Esophagus squamous epithelium (tissue), 5 donors: ENCODE measurements at places on chromosomes 2 and 18.

GRCh38 chr2:186515376-186515775 lies 29.3 kb downstream of the ZC3H15 start:
- no peak for DNase-seq

- DNase-seq = no peak
Measured at GRCh38 chr2:200203381-200203827, 103.1 kb upstream of the SPATS2L start.

DNA sequence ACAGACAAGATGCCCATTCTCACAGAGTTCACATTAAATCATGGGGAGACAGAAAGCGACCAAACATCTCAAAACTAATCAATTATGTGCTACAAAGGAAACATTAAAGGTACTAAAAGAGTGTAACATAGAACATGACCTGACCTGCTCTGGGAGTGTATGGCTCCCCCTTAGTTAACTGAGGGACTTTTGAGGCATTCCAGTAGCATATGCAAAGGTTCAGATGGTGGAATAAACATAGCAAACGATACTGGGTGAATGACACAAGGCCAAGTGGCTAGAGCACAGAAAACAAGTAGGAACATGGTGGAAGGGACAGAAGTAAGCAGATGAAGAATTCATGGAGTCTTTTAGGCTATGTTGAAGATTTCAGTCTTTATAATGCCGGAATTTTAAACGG lies 11.9 kb downstream of the PPP3R1 start:
- no peak for DNase-seq

DNA sequence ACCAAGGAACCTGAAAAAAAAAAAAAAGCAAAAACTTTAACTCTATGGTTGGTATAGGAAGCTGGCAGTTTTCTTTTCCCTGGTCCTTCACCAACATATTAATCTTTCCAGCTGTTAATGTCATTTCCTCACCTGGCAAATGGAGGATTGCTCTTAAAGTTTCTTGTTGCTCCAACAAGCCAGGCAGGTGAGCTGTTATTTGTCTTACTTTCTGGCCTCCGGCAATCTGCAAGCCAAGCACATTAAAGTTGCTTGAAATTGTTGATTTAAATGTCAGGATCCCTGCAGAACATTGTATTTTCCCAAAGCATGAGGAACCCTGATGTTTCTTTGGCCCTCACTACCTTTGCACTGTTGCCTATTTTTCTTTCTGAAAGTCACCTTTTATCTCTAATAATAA lies 664.9 kb downstream of the METTL4 start:
- DNase-seq = no peak

DNA sequence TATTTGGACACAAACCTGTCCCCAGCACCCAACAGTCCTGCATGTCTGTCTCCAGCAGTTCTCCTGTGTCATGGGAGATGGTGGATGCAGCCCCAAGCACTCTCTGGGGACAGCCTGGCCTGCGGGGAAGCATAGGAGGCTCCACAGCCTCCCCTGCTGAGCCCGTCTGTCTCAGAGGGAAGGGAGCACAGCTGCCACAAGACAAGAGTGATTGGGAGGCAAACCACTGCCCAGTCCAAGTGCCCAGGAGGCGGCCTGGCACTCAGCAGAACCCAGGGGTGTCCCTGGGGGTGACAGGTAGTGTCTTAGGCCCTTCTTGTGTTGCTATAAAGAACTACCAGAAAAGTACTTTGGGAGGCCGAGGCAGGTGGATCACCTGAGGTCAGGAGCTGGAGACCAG lies 211.2 kb upstream of the MYT1L start:
- no peak for DNase-seq

- DNase-seq = no peak
Measured at GRCh38 chr2:29307519-29307918, 192.3 kb downstream of the CLIP4 start.

- no peak for DNase-seq
Measured at GRCh38 chr2:222024932-222025880, 273.6 kb downstream of the PAX3 start.
